ENCODE measurements at places on chromosomes 6 and 20. TPM values are rescaled to one million over a fixed set of nuclear protein-coding genes. Genes with fewer than 3 reads are reported as not detected.

DNA sequence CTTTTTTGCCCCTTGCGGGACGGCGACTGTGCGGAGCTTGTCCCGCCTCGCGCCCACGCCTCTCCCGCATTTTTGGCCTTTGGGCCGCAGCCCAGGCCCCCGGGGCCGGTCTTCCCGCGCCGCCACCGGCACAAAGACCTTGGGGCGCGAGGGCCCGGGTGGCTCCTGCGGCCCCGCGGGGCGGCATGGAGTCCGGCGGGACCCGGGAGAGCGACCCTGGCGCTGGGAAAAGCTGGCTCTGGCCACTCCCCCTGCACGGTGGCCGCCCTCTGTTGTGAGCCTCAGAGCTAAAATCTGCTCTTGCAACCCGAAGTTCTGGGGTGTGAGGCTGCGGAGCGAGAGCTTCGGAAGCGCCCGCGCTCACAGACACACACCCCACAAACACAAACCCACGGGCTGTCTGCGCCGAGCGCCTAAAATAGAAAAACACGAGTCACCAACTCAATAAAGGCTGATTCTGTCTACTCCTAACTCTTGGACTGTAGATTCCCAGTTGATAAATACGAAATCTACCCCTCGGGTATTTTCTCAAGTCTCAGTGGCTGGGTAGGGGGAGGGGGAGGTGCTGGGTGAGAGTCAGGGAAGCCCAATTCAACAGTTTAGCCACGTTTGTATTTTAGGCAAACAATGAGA, 496 bp upstream of the BEND3 start:
- no peak for DNase-seq

- no peak for DNase-seq
Measured at GRCh38 chr6:25769983-25770382, 15.4 kb downstream of the SLC17A4 start.

- DNase-seq, result no peak
Measured at GRCh38 chr6:140077827-140078560, 703.5 kb upstream of the CITED2 start.

DNA sequence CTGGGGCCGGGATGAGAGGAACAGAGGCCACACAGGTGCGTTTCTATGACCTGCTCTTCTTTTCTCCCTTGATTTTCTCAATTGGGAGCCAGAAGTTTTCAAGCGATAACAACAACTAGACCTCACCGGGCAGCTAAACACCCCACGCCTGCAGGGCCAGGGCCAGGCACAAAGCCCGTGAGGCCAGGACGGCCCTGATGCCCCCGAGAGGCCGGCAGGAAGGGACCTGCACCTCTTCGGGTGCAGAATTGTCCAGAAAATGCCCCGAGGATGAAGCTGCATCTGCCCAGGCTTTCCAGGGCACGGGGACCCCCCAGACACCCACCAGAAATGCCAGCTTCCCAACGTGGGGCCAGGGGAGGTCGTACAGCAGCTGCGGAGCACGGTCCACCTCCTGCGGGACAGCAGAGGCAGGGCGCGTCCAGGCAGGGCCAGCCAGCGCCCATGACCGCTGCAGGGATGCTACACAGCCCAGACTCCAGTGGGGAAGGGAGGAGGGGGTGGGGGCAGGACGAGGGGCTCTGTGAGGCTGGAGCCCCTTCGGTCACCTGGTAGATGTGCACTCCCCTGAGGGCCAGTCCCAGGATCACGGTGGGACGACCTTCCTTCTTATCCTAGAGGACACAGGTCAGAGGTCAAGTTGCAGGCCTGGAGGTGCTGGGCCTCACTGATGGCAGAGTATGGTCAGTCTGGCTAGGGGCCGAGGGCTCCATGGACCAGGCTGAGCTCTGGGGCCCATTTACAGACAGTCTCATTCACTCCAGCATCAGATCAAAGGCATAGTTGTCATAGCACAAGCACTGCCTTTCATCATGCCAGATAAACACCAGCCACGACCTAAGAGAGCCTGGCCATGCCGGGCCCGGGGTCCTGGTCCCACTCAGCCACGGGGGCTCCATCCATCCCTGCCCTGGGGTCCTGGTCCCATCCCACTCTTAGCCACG, 16.4 kb downstream of the FRMD1 start:
- DNase-seq, result no peak

DNA sequence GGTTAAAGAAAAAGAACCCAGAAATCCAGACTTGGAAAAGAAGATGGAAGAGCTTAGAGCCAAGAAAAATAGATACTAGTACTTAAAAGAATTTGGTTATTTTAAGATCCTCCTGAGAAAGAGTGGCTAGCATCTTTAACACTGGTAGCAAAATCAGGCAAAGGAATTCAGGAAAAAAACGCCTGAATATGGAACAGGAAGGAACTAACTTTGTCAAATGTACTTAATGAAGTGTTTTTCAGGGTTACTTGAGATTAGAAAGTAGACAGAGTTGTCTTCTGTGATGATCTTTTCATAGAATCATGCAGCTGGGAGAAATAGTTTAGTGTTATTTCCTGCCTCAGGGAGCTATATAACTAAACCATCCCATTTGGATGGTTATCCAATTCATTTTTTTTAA, 50.8 kb upstream of the SASH1 start:
- no peak for DNase-seq

- DNase-seq, result no peak
Measured at GRCh38 chr6:133608620-133609019, 280.3 kb upstream of the TCF21 start.

DNA sequence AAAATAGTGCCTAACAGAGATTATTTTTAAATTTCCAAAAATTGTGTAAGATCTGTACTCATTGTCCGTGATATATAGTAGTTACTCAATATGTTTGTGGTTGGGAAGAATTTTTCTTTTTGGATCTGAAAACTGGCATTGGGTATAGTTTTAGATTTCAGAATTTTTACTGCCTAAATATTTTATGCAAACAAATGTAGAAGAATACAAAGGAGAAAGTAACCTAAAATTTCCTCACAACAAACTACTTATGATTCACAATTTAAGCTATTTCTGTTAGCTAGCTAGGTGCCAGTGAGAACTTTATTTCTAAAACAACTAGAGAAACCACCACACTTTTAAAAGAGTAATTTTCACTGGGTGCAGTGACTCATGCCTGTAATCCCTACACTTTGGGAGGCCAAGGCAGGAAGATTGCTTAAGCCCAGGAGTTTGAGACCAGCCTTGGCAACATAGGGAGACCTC, 38.8 kb downstream of the SESN1 start:
- DNase-seq, result no peak

- DNase-seq, result no peak
Measured at GRCh38 chr6:21751608-21752007, 158.1 kb downstream of the SOX4 start.

GRCh38 chr20:19830211-19830785, 72.2 kb downstream of the RIN2 start:
- no peak for DNase-seq

DNA sequence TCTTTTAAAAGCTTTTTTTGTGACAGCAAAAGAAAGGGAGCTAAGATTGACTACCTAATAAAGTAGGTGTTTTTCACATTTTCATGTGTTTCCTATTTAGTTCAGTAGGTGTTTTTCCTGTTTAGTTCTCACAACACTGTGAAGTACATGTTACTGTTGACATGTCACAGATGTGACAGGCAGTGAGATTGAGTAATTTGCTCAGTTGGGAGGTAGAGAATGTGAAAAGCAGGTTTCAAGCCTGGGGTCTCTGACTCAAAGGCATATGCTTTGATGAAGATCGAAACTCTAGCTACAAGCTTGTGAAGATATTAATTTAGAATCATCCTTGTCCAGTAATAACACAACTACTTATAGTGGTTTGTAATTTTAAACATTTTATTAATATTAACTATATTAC, 43.1 kb downstream of the SLX4IP start:
- no peak for DNase-seq

DNA sequence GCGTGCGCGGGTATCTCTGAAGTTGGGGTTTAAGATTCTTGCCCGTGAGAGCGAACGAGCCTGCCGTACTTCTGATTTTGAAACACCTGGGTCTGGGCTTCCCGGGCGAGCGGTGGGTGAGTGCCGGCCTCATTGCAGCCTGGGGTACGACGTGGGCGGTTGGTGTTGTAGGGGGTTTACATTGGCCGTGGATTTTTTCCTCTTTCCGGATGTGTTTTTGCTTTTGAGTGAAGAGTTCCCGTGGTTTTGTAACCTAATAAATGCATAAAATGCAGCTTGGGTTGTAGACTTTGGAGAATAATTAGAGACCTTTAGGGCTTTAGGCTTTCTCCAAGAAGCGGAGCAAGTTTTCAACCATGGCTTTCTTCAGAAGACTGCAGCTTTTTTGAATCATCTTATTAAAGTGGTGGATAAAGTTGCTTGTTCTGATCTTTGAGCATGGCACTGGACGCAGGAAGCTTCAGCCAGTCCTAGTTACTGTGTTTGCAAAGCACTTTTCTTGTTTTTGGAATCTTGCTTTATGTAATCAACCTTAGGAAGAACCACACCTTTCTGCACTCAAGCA, 314 bp downstream of the FARS2 start:
- no peak for DNase-seq

GRCh38 chr6:16205377-16206144, 32.8 kb upstream of the GMPR start:
- no peak for DNase-seq

DNA sequence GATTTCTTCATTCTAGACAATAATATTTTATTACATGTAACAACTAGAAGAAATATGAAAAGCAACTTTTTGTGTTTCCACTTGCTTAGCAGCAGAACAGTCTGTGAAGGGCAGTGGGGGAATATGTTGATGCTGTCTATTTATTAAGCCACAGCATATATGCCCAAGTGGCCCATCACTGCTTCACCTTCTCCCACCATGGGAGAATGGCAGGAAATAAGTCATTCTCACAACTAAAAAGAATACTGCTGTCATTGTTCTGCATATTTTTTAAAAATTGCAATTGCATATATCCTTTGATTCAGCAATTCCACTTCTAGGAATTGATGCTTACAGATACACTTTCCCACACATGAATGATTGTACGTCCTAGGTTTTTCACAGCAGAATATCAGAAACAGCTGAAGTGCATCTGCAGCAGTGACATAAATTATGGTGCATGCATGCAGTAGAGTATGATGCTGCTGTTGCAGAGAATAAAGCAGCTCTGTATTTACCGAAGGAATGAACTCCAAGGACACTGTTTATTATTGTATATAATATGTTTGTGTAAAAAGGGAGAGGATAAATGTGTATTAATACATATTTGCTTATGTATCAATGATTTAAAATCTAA, 26.8 kb downstream of the KIF3B start:
- DNase-seq, result no peak

- no peak for DNase-seq
Measured at GRCh38 chr6:73774311-73774774, 78.3 kb downstream of the CD109 start.

DNA sequence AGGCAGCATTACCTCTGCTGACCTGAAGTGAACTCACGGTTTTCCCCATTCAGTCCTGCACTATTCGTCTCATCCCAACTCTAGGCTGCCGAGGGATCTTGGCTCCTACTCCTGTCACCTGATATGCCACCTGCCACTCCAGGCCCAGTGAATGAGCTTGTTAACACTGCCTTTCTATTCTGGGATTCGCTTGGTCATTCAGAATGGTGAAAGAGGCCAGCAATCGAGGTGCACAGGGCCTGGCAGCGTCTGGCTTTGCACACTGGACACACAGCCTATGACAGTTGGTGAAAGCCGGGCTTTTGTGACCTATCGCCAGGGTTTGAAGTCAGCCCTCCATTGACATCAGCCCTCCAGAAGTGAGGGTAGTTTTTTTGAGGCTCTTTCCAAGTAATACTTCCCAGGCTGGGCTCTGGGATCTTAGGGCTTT, 59.3 kb upstream of the MYL9 start:
- no peak for DNase-seq

GRCh38 chr20:39784693-39785092, 822.5 kb downstream of the DHX35 start:
- DNase-seq, result no peak

DNA sequence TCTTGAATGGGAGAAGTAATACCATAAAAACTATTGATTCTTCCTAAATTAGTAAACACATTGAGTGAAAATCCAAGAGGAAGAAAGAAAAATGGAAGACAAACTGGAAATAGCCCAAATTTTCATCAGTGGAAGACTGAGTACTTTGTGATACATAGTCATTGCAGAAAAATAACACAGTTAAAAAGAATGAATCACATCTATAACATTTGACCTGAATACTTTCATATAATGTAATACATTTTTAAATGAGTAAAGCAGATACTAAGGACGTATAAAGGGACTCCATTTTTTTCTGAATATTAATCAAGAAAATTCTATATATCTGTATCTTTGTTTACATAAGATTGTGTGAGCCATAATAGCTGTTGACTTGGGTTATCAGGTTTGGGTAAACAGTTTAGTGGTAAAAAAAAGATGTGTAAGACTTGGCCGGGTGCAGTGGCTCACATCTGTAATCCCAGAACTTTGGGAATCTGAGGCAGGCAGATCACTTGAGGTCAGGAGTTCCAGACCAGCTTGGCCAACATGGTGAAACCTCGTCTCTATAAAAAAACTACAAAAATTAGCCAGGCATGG, 4.3 kb upstream of the SLC17A2 start:
- DNase-seq, result no peak

GRCh38 chr20:42020316-42020715, 402.1 kb upstream of the CHD6 start:
- DNase-seq, result no peak

DNA sequence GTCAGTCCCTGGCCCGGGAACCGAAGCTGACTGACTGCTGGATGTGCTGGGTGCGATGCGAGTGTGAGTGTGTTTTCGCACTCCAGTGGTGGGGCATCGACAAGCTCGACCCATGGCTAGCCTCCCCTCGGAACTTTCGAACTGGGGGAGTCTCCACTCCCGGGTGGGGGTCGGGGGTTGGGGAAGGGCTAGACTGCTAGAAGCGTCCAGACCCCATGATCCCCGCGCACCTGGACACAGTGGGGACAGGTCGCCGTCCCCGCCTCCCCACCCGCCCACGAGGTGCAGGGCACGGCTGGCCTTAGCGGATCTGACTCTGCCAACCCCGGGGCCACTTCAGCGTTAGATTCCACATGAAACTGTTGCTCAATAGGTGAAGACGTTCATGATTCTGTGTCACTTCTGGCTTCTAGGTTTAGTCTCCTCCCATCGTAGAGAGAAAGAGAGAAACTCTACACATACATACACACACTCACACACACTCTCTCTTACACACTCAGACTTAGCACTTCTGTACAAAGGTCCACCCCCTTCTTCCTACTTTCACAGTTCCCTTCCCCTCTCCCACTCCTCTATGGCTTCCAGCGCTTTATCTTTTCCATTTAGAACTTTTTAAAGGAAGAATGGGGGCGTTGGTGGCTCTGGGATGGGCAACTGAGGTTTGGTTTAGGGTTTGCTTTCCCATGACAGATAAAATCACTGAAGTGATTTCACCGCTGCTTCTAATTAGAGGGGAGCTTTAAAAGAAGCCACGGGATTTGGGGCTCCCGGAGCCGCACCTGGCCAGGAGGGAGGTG, 5.1 kb upstream of the TFAP2A start:
- DNase-seq, result no peak

Gene TSPO2
- not detected for total RNA-seq

Gene TREM1
- 0.49 TPM for total RNA-seq

Gene LY6G6C
- 513 TPM for total RNA-seq

Gene IPCEF1
- total RNA-seq, result 0.67 TPM

Gene PROKR2
- not detected for total RNA-seq

All from lower leg skin (tissue), 4 donors.